ENCODE measurements at places on chromosomes 12 and 14. TPM values are rescaled to one million over a fixed set of nuclear protein-coding genes. Genes with fewer than 3 reads are reported as not detected.

GRCh38 chr12:65881348-65881961 lies 57.2 kb downstream of the HMGA2 start:
- no peak for DNase-seq

- DNase-seq = no peak
These were observed 270.5 kb downstream of the DUSP6 start for GRCh38 chr12:89081719-89082369.

DNA sequence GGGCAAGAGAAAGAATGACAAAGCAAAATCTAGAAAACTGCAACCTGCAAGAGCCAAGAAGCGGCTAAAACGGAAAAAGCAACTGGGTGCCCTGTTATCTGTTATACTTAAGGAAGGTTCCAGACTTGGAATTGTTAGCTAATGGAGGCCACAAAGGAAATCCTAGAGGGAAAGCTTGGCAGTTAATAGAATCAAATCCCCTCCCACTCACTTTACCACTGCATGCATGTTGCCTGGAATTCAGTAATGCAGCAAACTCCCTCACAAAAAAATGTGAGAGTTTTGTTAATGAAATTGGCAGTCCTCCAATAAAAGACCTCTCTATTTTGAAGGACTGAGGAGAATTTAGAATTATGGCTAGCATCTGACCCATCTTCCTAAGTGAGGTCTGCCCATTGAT lies 164.2 kb upstream of the SOX5 start:
- DNase-seq = no peak

DNA sequence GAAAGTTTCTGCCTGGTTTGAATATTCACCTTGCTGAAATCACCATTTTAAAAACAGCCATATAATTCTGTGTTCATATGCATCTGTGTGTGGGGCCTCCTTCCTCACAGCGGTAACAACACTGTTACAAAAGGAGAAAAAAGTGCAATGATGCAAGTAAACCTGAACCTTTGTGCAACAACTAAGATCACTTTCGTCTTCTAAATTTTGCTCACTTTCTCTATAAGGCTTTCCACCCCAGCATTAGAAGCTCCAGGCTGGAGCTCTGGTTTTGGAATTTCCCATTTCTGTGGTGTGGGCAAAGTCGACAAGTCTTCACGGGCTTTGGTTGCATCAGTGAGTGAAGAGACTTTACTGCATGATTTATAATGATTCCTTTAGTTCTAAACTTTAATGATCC lies 18.4 kb downstream of the FGD6 start:
- DNase-seq = no peak

DNA sequence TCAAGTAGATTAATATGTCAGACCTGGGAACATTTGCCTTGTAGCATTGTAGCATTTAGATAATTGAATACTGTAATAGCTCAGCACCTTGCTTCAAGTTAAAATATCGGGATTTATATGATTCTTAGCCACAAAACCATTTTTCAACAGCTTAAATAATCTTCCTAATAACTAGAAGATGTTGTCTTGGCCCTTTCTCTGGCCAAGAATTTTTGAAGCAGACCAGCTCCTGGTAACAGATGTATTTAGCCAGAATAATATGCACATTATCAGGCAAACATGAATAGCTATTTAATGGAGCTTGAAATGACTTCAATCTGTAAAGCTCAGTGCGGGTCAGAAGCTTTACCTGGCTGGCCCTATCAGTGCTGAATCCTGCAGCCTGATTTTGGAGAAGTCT lies 913.1 kb downstream of the AACS start:
- no peak for DNase-seq

DNA sequence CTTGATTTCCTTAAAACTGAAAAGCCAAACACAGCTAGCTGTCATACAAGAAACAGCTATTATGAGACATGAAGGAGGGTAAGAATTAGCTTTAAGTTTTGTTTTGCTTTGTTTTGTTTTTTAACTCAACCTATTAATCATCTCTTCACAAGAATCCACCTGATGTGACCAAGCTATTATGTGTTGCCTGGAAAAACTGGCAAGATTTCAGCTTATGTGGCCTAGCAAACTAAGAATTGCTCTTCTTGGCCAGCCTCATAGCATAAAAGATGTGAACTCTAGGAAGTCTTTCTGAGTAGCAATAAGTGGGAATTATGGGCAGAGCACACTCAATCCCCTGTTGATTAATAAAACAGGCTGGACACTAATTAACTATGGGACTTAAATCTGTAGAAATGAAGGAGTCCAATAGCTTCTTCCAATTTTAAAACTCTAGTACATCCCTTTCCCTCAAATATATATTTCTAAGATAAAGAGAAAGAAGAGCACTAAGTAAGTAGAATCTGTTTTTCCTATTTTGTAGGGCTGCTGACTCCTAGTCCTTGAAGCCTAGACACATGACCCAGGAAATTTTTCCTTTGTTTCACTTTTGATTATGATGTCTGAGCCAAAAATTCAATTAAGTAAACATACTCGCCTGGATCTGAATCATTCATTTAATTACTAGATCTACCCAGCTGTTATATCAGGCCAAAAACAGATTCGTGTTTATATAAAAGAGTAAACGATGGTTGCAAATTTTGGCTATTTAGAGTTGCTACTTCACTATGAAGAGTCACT lies 75.7 kb downstream of the GTF2A1 start:
- DNase-seq = no peak

DNA sequence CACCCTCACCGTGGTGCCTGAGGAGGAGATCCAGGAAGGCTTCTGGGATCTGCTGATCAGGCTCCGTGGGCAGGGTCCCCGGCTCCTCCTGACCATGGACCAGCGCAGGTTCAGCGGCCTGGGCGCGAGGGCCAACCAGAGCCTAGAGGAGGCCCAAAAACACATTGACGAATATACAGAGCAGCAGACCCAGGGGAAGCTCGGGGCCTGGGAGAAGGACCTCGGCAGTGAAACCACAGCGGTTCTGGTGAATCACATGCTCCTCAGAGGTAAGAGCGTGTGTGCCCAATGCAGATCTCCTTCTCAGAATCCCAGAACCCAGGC lies 29.4 kb downstream of the SERPINA3 start:
- DNase-seq = no peak

DNA sequence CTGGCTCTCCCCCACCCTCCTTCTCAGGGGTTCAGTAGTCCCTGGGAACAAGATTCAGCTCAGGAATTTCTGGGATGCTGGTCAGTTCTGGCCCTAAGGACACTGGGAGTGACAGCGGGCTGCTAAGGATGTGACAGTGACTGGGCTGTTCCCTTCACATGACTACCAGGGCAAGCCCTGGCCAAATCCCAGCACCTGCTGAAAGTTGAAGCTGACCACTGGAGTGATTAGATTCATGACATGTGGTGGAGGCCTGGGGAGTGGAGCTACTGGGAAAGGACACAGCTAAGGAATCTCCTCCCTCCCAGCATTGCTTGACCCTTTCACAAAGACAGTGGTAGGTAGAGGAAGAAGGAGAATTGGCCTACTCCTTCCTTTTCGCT lies 204.9 kb downstream of the DAD1 start:
- DNase-seq = no peak

DNA sequence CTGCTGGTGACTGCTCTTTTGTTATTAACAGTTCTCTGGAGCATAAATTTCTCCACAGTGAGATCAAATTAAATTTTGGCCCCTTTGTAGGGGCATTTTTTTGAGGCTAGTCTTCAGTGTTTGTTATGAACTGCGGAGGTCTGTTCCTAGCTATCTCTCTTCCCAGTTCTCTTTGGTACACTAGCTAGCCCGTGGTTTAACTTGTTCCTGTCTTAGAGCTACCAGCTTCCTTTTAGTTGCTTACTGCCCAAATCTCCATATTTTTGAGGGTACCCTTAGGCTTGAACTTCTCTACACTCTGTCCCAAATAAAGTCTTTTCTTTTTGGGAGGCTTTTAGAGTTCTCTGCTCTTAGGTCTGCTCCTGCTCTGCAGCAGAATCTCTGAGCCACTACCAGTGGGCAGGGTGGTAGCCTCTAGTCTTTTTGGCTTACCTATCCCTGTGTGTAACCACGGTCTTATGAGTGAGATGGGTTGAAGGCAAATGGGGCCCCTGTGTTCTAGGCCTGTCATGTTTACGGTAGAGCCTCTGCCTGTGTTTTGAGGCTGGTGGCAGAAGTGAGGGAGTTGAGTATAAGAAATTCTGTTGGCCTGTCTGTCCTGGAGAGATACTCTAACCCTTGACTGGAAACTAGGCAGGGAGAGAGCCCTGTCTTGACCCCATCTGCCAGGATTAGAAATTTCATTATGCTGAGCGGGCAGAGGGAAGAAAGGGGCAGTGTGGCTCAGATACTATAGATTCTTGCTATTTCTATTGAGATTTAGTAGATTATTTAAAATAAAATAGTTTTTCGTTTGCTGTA lies 21.0 kb downstream of the CNOT2 start:
- DNase-seq = no peak

DNA sequence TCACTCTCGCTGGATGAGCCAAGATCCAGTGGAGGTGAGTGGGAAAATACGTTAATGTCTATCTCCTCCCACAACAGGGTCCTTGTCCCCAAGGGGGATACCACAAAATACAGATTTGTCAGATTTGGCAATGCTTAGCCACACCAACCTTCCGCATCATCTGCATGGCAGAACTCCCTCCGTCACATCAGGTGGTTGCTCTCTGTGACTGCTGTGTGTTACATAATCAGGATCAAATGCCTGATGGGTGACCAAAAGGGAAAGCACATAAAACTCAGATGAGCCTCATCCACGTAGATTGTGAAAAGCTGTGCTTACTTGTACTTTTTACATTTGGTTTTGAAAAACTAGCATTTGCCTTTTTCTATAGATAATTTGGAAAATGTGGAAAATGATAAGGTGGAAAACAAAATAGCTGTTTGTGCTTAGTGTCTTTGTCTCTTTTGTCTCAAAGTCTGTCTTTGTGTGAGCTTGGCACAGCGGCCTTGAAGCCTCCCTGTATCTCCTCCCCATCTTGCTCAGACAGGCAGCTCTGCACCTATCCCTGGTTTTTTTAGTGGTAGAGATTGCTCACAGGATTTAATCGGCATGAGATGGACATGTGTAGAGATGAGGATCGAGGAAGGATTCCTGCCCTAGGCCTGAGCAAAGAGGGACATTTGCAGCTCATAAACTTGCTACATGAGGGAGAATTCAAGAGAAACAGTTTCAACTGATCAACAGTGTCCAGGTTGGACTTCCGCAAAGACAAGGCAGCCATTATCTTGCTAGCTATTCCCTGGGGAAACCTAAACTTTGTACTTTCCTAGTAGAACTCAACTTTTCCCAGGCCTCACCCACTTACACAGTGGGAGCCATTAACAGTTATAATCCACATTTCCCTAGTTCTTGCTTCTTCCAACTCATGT lies 3.6 kb upstream of the FGF6 start:
- no peak for DNase-seq

- DNase-seq = no peak
These were observed 1.8 kb upstream of the GLIPR1L2 start for GRCh38 chr12:75389061-75389460.

DNA sequence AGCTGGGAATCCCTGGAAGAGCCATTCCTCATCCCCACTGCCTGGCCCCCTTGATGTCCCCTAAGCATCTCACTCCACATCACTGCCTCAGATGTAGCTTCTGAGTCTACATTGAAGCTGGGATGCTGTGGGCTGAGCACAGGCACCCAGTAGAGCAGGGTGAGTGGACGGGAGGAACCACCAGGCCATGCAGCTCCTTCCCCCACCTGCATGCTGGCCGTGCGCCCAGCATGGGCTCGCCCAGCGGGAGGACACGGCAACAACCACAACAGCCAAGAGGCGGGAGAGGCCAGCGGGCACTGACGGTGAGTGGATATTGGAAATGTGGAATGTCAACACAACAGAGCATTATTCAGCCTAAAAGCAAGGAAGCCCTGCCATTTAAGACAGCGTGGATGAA lies 310.9 kb downstream of the ADGRD1 start:
- no peak for DNase-seq

GRCh38 chr12:122062832-122063693 lies 15.5 kb upstream of the MLXIP start:
- DNase-seq = no peak

DNA sequence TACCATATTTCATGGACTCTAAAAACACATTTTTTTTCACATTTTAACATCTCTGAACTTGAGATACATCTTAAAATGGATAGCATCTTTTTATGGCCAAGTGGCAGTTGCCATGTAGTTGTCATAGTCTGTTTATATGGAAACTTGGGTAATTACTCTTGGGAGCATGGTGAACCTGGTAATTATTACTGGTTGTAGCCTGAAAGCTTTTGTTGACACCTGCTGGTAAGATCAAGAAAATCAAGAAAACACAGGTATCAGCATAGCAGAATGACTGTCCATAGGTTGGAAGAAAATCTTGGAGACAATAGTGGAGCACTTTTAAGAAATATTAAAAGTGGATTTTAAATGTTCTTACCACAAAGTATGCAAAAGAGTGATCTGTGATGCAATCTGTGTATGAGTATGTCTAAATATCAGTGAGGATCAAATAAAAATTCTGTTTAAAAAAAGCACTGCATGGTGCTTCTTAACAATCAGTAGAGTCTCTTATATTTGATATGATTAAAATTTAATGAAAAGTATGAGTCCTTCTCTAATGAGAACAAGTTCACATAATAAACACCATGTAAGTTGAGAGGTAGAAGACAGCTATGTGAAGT lies 44.2 kb downstream of the TTC8 start:
- DNase-seq = no peak

- DNase-seq = peak; percentile 74
These were observed 9.2 kb downstream of the DNAJC22 start for GRCh38 chr12:49355913-49356312.

DNA sequence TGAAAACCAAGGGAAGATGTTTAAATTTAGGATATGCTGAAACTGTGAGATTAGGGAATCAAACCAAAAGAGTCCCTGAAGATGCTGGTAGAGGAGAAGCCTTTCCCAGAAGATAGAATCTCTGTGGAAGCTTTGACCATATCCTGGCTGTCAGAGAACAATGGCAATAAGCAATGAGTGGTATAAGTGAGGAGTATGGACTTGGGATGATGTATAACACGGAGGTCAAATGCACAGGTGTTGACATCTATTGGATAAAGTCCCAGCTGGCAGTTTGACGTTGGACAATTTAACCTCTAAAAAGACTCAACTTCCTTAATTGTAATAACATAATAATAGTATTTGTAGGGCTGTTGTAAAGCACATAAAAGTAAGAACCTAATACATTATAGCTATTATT lies 30.1 kb upstream of the CLEC14A start:
- DNase-seq = no peak

- peak; percentile 33 for DNase-seq
These were observed 5.6 kb upstream of the MYH7 start for GRCh38 chr14:23441076-23441475.

DNA sequence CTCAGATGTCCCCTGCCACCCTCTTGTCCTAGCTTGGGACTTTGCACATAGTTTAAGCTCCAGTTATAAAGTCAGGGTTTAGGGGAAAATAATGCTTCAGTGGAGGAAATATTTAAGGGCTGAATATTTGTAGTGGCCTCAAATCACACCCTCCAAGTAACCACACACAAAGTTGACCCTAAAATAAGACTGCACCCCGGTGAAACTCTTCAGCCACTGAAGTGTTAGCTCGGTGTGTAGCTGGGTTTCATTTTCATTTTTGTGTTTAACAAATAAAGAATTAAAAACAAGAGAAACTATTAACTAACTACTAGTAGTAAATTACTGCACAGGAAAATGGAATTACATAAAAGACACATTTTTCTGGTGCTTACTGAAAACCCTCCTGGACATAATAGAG lies 14.8 kb upstream of the BCL11B start:
- DNase-seq = no peak

GZMH gene
- total RNA-seq = not detected

TEAD4 gene
- 19.2 TPM for total RNA-seq

PLEKHH1 gene
- 6.8 TPM for total RNA-seq

FGF6 gene
- not detected for total RNA-seq

LRRC10 gene
- not detected for total RNA-seq

DLGAP5 gene
- total RNA-seq = not detected

KLRC2 gene
- not detected for total RNA-seq

KRT83 gene
- not detected for total RNA-seq

CCDC184 gene
- total RNA-seq = 0.35 TPM

Measured in mesenteric fat pad (tissue), 1 donor.